ENCODE measurements at places on chromosomes 11 and 22. TPM values are rescaled to one million over a fixed set of nuclear protein-coding genes. Genes with fewer than 3 reads are reported as not detected.

DNA sequence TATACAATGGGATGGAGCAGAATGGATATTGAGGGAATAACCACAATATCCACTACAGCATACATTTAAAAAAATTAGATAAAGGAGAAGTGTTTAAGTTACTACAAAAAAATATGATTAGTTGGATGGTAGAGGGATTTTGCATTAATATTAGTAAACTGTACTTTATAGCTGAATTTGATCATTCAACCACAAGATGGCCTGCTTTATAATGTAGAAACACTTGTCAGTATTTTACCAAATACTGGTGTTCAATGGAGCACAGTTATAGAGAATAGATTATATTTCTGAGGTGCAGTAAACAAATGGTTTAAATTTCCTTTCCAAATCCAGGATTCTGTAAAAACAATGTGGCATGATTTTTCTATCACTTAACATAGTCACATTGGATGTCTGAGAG, 818.8 kb upstream of the CHORDC1 start:
- no peak for DNase-seq

GRCh38 chr11:46511342-46511741, 82.5 kb downstream of the AMBRA1 start:
- DNase-seq, result no peak

DNA sequence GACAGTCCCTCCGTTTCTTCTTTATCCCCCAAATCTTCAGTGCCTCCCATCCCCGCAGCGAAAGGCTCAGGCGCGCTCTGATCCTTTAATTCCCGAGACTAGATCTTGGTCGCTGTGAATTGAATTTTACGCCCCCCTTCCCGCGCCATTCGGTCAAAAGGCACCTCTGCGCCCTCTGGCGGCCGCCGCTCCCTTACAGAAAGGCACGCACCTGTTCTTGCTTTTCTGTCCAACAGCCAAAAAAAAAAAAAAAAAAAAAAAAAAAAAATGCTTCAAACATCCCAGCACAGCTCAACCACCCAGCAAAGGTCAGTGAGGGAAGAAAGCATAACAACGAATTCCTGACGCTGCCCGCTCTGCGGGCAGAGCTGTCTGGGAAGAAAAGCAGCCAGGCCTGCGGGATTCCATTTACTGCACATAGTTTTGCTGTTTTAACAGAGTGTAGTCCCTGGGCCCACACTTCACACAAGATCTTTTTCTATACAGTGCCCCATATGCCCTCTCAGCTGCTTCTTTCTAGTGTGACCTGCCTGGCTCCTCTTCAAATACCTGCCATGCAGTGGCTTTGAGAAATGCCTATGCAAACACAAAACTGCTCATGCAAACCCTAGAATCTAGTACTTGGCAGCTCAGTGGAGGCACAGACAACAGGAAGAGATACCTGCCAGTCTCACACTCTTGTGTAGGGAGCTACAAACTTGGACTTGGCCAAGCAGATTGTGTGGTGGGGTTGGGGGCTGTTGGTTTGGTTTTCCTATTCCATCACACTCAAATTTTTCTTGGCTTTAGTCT, 1.3 kb upstream of the ESAM start:
- peak; percentile 90 for DNase-seq

GRCh38 chr11:107468596-107468995, 11.0 kb upstream of the CWF19L2 start:
- DNase-seq, result no peak

DNA sequence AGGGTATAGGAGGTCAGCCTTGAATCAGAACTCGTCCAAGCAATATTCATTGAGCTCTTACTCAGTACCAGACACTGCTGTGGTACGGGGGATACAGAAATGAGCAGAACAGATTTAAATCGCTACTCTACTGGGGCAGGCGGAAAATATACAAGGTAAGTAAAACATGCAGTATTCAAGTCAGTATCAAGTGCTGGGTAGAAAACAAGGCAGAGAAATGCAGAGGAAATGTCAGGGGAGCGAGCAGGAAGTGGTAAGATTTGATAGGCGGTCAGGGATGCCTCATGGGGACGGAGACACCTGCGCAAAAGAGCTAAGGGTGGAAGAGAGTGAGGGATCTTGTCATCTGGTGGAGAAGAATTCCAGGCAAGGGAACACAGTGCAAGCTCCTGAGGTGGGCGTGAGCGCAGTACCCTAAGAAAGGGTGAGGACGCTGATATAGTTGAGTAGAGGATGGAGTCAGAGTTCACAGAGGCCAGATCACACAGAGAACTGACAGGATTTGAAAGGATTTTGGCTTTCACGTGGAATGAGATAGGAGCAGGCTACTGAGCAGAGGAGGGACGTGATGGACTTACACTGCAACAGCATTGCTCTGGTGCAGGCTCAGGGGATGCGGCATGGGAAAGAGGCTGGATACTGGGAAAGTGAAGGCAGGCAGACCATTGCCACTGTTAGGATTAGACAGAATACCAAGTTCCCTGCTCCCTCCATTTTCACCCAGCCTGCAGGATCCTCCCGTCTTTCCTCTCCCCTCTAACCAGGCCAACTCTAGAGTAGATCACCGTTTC, 35.8 kb downstream of the SC5D start:
- no peak for DNase-seq

DNA sequence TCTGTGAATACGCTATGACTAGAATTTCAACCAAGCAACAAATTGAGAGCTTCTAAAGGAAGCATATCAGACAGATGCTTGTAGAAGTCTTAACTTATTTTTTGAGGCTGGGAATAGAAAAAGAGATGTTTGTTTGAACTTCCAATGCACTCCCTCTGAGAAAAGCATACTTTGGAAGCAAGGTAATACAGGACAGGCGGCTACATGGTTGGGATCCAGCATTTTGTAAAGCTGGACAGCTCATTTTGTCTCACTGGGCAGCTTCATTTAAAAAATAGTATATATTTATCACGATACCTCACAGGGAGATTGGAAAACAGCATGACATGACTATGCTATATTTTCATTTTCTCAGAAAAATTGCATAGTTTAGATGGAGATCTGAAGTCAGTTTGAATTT, 821.3 kb upstream of the API5 start:
- DNase-seq, result no peak

- no peak for DNase-seq
These were observed 550.9 kb upstream of the CCDC90B start for GRCh38 chr11:83836883-83837654.

- no peak for DNase-seq
These were observed 13.5 kb downstream of the RSF1 start for GRCh38 chr11:77806993-77807392.

DNA sequence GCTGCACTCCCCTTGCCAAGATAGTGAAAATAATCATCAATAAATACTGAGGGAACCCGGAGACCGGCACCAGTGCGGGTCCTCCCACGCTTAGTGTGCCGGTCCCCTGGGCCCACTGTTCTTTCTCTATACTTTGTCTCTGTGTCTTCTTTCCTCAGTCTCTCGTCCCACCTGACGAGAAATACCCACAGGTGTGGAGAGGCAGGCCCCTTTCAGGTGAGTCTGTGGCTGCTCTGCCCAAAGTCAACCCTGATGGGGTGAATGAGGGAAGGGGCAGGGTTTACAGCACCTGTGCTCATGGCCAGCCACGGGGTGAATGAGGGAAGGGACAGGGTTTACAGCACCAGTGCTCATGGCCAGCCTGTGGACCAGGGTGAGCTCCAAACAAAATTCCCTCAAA, 4.7 kb downstream of the BET1L start:
- no peak for DNase-seq

GRCh38 chr11:73140213-73141030, 1.7 kb downstream of the FCHSD2 start:
- DNase-seq, result no peak

GRCh38 chr11:34308913-34309585, 48.8 kb downstream of the ABTB2 start:
- DNase-seq, result no peak

DNA sequence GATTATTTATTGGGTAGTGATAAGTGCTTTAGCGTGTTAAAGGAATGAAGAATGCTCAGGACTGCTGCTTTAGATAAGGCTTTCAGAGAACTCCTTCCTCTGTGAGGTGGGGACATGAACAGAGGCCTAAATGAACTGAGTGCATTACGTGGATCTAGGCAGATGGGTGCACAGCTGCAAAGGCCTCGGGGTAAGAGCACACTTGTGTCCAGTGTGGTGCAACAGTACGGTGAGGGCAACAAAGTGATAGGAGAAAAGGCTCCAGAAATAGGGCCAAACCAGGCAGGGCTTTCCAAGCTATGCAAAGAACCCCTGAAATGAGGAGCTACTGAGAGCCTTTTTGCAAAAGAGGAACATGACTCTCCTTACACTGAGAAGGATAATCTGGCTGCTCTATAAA, 45.3 kb upstream of the ARHGAP32 start:
- no peak for DNase-seq

GRCh38 chr11:63937713-63938478, 906 bp upstream of the NAA40 start:
- no peak for DNase-seq

- DNase-seq, result no peak
These were observed 50.8 kb downstream of the FLRT1 start for GRCh38 chr11:64086258-64087123.

DNA sequence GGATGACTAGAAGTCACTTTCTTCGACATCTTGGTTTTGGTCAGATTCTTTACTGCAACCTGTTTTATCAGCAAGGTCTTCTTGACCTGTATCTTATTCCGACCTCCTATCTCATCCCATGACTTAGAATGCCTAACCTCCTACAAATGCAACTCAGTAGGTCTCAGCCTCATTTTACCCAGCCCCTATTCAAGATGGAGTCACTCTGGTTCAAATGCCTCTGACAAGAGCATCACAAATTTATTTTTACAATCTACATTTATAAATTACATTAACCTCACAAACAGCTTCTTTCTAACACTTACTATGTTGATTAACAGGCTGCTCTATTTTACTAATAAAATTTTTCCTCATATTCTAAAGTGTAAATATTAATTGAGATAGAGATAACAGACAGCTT, 867.0 kb upstream of the CNTN5 start:
- DNase-seq, result no peak

DNA sequence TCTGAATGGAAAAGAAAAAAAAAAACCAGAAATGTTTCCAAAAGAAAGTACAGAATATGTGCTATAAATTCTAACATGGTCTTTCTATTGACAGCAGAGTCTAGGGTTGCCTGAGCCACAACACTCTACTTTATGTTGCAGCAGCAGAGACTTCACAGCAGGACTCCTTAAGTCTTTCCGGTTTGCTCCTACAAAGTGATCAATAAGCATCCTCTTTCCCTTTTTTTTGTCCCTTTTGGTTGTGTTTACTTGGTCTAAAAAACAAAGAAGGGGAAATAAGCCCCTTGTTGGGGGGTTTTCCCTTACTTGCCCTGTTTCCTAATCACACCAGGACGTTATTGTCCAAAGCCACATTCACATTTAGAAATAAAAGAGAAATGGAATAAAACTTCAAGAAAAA, 163.1 kb upstream of the MPPED2 start:
- DNase-seq, result no peak

GRCh38 chr11:10076458-10077141, 217.4 kb downstream of the SBF2 start:
- peak; percentile 79 for DNase-seq

- DNase-seq, result no peak
These were observed 1068.3 kb downstream of the OPCML start for GRCh38 chr11:132464003-132464342.

- no peak for DNase-seq
These were observed 26.9 kb upstream of the CBX7 start for GRCh38 chr22:39179401-39179827.

DNA sequence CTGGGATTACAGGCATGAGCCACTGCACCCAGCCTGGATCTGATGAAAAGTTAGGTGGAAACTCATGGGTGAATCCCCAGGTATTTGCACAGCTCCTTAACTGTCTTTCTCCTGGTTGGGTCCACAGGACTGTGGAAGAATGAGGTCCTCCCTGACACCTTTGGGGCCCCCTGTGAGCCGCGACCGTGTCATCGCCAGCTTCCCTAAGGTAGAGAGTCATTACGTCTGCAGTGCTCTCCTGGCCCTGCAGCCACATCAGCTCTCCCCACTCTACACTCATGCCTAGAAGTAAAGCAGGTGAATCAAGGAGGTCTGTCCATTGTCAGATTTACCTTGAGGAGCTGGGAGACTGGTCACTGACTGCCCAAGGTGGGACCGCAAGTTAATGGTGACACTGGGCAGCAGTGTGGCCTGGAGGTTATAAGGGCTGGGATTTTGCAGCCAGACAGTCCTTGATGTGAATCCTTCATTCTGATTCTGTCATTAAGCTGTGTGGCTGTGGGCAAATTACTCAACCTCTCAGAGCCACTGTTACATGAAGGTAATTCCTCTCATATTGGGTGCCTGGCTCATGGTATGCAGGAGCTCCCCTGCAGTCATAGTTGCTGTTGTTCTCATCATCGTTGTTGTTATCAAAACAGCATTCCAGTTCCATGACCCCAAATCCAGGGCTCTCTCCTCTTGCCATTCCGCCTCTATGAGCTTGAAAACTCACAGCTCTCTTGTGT, 1.4 kb downstream of the RAB36 start:
- DNase-seq, result no peak

- DNase-seq, result no peak
These were observed 1.9 kb upstream of the GRAP2 start for GRCh38 chr22:39898997-39899396.

- no peak for DNase-seq
These were observed 36.3 kb downstream of the PDE2A start for GRCh38 chr11:72637926-72638325.

- no peak for DNase-seq
These were observed 27.7 kb downstream of the CDKN1C start for GRCh38 chr11:2857918-2858317.

DNA sequence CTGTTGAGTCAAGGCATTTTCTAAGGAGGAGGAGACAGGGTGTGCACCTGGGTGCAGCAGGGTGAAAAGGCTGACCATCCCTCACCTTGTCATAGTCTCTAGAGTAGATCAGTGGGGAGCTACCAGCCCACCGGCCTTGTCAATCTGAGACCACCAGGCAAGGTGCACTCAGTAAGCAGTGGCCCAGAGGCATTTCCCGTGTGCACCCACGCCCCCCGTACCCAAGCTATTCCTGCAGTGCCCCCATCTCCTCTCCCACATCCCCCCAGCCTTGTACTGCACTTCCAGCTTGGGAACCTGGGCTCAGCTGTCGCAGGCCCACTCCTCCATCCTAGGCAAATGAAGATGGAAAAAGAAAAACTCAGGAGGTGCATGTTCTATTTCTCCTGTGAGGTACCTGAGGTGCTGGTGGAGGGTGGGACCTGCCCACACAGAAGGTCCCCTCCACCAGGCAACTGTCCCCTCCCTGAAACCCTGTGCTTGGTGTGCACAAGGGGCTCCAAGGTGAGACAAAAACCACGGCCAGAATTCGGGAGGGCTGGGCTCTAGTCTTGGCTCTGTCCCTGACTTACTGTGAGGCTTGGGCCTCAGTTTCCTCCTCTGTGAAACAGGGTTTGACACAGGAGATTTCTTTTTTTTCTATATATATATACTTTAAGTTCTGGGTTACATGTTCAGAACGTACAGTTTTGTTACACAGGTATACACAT, 8.4 kb downstream of the P2RY2 start:
- DNase-seq, result no peak

- no peak for DNase-seq
These were observed 17.3 kb downstream of the ABCC8 start for GRCh38 chr11:17459236-17459896.

KDM4E gene
- not detected for total RNA-seq

PHLDA2 gene
- 0.65 TPM for total RNA-seq

TMPRSS5 gene
- total RNA-seq, result 0.38 TPM

RBFOX2 gene
- 84.4 TPM for total RNA-seq

CST6 gene
- not detected for total RNA-seq

NCF4 gene
- total RNA-seq, result 9.4 TPM

AIFM3 gene
- 0.65 TPM for total RNA-seq

OR5P2 gene
- not detected for total RNA-seq

SOX6 gene
- total RNA-seq, result 14.1 TPM
